Urinary bladder (tissue), 4 donors: ENCODE measurements at places on chromosomes 3 and 15. TPM values are rescaled to one million over a fixed set of nuclear protein-coding genes. Genes with fewer than 3 reads are reported as not detected.

DNA sequence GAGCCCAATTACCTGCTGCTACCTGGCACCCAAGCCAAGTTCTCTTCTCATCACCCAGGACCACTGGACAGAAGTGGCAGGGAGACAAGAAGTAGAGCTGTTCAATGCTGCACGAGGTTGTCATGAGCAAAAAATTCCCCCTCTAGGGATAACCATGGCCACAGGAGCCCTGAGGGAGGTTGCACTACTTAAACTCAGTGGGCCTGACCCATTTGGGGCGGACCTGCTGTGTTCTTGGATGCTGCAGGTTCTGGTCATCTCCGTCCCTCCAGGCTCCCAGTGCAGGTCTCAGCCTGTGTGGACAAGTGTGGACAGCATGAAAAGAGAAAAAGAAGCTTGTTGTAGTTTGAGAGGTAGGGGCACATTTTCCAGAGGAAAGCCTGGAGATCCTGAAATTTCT, 26.1 kb upstream of the MANF start:
- DNase-seq: no peak

- DNase-seq: no peak
These were observed 1125.4 kb downstream of the ROBO1 start for GRCh38 chr3:78642226-78643035.

- DNase-seq: no peak
These were observed 647.0 kb upstream of the SGO1 start for GRCh38 chr3:20832963-20833362.

- DNase-seq: no peak
These were observed 18.9 kb downstream of the PIF1 start for GRCh38 chr15:64806509-64806908.

NPAP1 gene
- total RNA-seq: 0.58 TPM

DNA sequence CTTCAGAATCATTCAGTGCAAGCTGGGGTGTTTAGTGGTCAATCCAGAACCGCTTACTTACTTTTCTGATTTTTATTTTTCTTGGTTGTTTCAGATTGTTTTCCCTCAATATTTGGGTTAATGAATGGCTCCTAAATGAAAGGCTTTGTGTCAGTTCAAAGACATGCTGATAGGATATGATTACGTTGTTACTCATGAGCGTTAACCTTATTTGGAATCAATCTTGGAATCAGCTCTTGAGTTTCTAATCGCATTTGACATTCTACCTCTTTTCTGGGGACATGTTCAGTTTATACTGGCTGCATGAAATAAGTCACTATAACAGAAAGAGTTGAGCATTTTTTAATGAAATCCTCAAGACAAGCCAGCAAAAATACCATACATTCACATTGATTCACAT, 50.2 kb downstream of the ATP11B start:
- DNase-seq: no peak

GRCh38 chr3:42302924-42303634, 37.1 kb upstream of the CCK start:
- DNase-seq: no peak

GRCh38 chr3:156382458-156383346, 172.2 kb downstream of the SSR3 start:
- no peak for DNase-seq

DNA sequence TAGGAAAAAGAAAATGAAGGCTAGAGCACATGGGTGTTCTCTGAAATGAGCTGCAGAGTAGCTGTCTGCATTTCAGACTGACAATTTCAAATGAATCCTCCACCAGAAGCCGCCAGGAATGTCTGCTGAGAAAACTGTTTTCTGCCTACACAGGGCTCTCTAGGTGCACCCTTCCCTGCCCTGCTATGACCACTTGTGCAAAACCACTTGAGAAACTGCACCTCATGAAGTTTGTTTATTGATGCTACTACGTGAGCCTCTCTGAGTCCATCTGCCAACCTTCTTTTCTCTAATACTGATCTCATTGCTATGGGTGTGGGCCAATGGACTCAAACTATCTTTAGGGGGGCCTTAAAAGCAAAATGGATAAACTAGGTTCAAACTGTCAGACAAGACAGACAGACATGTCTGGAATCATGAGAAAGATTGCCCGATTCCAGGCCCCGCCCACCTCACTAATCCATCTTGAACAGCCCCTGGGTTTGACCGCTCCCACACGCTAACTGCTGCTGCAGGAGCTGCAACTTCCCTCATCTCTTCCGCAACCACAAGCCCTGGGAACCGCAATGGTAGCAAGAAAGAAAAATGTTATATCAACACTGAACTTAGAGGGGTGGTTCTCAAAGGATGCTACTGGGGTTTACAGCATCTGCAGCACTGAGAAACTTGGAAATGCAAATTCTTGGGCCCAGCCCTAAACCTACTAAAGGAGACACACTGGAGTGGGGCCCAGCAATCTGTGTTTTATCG, 9.0 kb upstream of the CD47 start:
- DNase-seq: no peak

DNA sequence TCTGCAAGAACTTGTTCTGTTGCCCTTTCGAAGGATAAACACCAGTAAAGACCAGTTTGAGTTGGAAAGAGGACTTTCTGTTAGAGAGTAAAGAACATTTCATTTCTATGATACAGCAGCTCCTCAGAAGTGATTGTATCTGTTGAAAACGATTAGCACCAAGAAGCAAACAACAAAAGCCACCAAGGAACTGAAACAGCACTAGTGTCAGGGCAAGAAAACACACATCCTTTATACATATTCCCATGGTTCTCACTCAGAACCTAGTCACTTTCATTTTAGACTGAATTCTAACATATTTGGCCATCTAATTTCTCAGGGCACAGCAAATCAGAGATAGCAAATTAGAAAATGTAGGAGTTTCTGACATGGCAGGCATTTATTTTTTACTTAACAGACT, 116.1 kb downstream of the ATP1B3 start:
- DNase-seq: no peak

SLC30A4 gene
- total RNA-seq: 26.9 TPM

GRCh38 chr15:62618432-62618831, 424.1 kb upstream of the TPM1 start:
- no peak for DNase-seq

DNA sequence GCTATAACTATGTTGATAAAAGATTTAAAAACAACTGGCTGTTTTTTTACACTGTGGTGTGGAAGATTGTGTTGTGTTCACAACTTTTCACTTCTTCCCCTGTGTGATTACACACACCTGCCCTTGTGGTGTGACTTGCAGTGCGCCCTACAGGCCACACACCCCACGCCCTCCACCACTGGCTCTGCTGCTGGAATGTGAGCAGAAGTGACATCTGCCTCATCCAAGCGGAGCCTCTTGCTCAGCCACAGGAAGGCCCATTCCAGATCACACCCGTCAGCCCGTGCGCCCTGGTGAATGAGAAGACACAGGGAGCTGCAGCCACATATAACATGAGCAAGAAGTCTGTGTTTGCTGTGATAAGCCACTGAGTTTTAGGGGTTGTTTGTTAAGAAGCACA, 7.0 kb downstream of the CCR2 start:
- DNase-seq: no peak

AGTR1 gene
- 8.1 TPM for total RNA-seq

DNA sequence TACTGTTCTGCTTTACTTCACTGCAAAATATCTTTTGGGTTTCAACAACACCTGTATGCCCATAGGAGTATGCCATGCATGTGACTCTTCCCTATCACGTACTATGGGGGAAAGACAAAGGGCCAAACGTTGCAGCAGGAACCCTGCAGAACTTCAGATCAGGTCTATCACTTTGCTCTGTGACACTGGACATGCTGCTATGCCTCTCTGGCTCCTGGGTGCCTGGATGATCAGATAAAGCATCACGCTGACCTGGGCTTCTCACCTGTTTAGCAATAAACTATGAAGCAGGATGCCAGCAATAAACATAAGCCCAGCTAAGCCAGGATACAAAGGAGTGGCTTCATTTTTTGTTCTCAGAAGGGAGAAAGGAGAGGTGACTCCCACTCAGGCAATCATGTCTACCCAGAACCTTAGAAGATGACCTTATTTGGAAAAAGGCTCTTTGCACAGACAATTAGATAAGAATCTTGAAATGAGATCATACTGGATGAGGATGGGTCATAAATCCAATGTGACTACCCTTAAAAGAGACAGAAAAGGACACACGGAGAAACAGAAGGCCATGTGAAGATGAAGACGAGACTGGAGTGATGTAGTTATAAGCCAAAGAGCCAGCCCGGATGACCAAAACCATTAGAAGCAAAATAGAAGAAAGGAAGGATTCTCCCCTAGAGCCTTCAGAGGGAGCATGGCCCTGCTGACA, 19.3 kb downstream of the POMGNT2 start:
- DNase-seq: no peak

- no peak for DNase-seq
These were observed 43.3 kb upstream of the CMC1 start for GRCh38 chr3:28198161-28198560.

SNURF gene
- total RNA-seq: 51.9 TPM

- no peak for DNase-seq
These were observed 120.1 kb downstream of the DNAJB8 start for GRCh38 chr3:128346562-128346961.

STAC gene
- 8.9 TPM for total RNA-seq

GRCh38 chr3:117587416-117587815, 877.8 kb downstream of the TUSC7 start:
- DNase-seq: no peak

- no peak for DNase-seq
These were observed 293.4 kb upstream of the TBC1D5 start for GRCh38 chr3:18035641-18036449.

GABRG3 gene
- 1.5 TPM for total RNA-seq

CHRD gene
- total RNA-seq: 9.1 TPM

- DNase-seq: no peak
These were observed 587.4 kb upstream of the SGO1 start for GRCh38 chr3:20773320-20773984.

PIERCE2 gene
- 3.8 TPM for total RNA-seq

P2RY1 gene
- total RNA-seq: 23.7 TPM

DNA sequence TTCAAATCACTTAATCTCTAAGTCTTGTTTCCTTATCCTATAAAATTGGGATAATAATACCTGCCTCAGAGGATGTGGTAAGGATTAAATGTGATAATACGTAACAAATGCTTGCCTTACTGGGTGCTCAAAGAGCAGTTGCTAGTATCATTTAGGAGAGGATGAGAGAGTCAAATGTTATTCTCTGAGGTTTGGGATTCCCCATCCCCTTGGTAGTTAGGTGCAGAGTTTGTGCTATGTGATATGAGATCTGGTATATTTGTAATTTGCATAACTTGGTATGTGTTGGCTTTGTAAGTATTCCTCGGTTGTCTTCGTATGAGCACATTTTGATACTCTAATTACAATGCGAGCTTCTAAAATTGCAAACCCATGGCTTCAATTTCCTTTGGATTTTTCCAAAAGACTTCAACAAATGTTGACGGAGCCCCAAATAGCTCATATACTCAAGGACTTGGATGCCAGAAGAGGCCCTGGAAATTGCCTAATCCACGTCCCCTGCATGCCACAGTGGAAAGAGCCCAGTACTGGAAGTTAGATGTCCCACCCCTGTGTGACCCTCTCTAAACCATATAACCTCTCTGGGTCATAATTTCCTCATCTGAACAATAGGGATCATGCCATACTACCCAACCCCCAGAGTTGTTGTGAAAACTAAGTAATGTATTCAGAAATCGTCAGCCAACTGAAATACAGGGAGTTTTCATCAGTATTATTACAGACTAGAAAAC, 85.0 kb downstream of the FBN1 start:
- no peak for DNase-seq

DNA sequence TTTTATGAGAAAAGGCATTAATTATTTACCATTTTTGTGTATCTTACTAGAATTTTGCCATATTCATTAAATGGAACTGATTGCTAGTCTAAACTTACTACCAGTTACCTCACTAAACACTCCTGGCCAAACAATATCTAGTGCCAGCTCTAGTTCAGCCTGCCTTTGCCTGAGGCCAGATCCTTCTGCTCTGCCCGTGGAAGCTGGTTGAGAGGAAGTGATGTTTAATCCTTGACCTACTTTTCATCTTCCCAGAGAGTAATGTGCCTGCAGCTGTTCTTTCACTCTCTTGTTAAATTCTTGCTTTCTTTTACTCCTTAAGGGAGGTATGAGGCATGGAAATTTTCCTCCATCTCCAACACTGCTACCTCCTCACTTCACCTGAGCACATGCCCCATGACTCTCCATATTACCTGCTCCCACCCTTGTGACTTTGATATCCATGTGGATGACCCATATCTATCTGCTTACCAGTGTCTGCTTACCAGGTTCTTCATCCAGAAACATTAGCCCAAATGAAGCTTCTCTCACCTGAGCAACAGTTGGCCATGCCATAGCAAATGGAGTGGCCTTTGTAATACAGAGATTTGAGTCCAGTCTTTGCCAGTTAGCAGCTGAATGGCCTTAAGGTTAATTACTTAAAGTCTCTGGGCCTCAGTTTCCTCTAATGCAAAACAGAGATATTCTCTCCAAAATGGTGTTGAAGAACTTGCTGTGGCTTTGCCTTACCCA, 53.4 kb downstream of the UBE2E1 start:
- no peak for DNase-seq

DNA sequence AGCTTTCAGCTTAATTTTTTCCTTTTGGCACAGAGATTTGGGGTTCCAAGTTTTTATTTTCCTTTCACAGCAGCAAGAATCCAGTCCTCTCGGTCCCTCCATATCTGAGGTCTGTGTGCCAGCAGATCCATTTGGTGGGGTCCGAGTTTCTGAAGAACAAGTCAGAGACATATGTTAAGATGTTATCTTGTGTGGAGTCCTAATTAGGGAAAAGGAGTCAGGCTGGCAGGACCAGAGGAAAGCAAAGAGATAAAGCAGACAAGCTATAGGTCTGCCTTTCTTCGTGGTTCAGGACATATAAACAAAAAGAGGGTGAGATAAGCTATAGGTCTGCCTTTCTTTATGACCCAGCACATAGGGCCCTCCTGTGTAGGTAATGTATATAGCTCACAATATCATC, 54.9 kb downstream of the TMED3 start:
- DNase-seq: no peak

RAF1 gene
- total RNA-seq: 107 TPM

MEX3B gene
- 17.1 TPM for total RNA-seq

DNA sequence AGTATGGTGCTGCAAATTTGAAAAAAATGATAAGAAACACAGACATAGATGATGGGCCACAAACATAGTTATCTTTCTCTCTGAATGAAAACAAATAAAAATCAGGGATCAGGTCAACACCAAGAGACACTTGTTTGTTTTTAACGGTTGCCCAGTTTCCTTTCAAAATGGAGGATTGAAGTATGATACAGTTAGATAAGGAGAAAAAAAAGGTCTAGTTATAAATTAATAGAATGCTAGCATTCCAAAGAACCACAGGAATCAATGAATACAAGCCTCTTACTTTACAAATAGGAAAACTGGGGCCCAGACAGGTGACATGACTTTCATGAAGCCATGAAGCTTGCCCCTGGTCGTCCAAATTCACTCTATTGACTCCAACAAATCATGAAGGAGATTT, 305.1 kb downstream of the ZNF621 start:
- DNase-seq: no peak
